ENCODE measurements at places on chromosomes 11 and 22.

DNA sequence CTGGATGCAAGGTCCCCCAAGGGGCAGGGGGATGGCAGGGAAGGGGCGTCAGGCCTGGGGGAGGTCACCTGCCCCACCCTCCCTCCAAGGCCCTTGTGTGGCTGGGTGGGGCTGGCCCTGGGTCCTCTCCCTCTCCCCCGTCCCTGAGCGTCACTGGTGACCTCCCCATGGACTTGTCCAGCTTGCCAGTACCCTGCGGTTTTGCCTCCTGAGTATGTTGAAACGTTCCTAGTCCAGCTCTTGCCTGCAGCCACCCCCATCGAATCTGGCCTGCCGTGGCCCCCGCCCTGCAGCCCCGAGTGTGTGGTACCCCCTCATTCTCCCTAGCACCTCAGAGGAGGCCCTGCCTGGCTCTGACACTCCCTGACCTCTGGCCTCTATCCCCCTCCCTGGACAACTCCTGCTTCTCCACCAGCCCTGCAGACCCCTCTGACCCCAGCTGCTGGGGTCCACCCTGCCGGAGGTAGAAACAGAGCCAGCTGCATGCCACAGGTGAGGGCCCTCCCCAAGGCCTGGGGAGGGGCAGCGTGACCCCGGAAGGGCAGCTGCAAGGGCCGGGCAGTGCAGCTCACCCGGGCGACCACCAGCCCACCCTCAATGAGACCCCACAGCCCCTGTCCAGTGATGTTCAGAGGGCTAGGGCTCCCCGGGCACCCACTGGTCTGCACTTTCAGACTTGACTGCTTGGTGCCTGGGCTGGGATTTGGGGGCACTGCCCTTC, 4.1 kb upstream of the MUC6 start:
- no peak for DNase-seq

- DNase-seq = no peak
Observed at GRCh38 chr11:38060920-38061319, 1462.9 kb upstream of the RAG2 start.

DNA sequence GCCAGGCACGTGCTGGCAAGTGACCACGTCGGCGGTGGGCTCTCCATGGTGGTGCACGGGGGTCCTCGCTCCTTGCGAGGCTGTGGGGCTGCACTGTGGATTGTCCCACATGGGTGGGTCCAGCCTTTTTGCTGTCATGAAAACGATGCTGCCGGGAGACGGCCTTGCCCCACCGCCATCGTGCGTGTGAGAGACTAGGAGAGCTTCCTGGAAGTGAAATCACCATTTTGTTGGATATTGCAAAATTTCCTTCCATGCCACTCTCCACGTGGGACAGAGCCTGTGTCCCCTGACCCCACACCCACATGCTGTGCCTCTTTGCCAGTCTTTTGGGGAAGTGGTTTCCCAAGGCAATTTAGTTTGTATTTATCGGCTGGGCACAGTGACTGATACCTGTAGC, 18.2 kb upstream of the GRAMD4 start:
- DNase-seq = no peak

GRCh38 chr22:38174626-38175025, 7.0 kb downstream of the PLA2G6 start:
- no peak for DNase-seq

DNA sequence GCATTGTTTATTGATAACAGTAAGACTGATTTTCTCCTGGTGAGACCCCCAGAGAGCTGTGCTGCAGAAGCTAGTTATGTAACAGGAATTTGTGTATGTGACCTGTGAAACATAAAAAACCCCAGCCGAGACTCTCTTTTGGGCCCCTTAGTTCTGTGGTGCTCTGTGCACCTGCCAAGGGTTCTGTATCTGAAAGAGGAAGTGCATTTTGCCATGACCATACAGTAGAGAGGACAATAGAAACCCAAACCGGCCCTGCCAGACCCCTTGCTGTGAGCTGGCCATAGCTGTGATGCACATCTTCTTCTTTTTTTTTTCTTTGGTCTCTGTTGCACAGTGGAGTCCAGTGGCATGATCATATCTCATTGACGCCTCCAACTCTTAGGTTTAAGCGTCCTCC, 31.4 kb upstream of the APOL5 start:
- DNase-seq = no peak

DNA sequence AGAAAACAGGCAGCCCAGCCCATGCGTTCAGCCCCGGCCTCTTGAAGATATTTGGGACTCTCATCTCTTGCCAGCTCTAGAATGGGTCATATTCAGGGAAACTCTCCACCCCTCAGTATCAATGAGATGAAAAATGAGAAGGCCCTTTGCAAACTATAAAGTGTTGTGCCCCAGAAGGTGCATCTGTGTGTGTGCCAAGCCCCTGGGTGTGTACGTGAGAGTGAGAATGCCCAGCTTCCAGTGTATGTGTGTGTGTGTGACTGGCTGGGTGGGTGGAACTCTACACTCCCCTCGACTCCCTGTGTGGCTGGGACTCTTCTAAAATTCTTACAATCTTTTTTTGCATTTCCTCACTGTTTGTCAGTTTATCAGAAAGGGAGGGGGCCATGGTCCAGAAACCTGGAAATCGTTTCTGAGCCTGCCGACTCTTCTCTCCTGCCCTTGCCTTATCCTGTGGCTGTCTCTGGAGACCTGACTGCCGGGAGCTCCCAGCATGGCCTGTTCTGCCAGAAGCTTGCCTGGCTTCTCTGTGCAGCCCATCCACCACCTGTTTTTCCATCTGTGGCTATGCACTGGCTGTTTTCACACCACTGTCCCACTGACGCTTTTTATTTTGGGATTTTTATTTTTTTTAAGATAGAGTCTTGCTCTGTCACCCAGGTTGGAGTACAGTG, 1.2 kb downstream of the P2RY6 start:
- no peak for DNase-seq
